Stimulated activated CD4-positive, alpha-beta T cell treated with anti-CD3 and anti-CD28 coated beads, Interleukin-4, amount 100 ng/mL, for 4 hours (primary cell): ENCODE measurements at places on chromosomes 7 and 10.

- DNase-seq = no peak
Observed at GRCh38 chr10:70722820-70723424, 50.6 kb downstream of the ADAMTS14 start.

DNA sequence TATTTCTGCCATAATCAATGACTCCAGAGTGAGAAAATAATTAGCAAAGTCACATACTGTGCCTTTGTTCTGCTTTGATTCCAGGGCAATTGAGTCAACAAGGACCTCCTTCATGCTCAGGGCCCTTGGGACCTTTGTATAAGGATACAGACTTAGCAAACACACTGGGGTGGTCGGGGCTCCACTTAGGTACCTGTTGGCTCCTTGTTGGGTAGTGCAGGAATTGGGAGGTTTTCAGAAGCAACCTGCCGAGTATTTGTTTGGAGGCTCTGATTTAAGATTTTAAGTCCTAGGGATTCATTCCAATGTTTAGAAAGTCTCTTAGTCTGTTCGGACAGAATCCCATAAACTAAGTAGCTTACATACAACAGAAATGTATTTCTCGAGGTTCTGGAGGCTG, 3.0 kb downstream of the ADCK2 start:
- no peak for DNase-seq

DNA sequence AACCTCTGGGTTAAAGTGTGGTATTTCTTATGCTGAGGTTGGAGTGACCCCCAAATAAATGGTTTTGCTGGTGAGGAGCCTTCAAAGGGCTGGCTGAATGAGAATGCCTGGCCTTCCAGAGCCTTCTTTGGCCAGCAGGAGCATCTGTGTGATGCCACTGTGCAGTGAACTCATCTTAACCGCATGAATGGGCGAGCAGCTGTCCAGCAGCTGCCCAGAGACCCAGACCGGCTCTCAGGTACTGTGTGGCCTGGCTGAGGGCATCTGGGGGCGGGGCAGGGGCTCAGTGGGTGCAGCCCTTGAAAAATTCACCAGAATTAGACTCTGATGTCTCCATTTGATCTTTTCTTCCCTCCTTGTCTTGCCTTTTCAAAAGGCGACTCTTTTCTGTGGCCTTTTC, 59.0 kb downstream of the SYPL1 start:
- no peak for DNase-seq

- DNase-seq = no peak
Observed at GRCh38 chr7:81260152-81260551, 341.3 kb upstream of the SEMA3C start.

GRCh38 chr7:127393368-127394058, 1.0 kb upstream of the ZNF800 start:
- no peak for DNase-seq

GRCh38 chr10:29925771-29926692, 133.4 kb downstream of the JCAD start:
- DNase-seq = no peak

GRCh38 chr7:100888291-100888987, 1.1 kb downstream of the UFSP1 start:
- DNase-seq = no peak

DNA sequence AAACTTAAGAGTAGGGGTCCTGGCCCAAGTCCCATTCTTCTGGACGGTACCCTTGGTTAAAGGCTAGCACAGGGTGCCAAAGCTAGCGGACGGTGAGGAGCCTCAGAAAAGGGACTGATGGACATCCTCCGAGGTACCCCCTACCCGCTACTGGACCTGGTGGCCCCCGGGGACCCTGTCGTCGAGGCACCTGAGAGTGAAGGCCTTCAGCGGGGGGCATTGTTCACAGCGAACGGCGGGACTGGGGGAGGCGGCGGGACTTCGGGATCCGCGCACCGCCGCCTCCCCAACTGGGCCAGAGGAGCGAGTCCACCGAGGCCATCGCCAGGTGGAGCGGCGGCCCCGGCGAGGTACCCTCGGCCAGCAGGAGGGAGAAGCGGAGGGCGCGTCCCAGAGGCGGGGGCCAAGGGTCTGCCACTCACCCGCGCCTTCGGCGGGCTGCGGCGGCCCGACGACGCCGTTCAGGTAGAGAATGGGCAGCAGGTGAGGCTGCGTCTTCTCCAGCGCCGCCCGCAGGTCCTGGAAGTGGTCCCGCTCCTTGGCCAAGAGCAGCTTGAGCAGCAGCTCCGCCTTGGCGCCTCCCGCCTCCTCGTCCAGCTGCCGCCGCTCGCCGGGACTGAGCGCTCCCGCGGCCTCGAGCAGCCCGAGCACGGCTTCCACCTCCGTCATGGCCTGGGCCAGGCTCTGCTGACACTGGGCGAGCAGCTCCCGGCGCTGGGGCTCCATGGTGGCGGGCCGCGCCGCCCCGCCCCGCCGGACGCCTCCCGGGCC, 575 bp downstream of the DLG5 start:
- DNase-seq = no peak

DNA sequence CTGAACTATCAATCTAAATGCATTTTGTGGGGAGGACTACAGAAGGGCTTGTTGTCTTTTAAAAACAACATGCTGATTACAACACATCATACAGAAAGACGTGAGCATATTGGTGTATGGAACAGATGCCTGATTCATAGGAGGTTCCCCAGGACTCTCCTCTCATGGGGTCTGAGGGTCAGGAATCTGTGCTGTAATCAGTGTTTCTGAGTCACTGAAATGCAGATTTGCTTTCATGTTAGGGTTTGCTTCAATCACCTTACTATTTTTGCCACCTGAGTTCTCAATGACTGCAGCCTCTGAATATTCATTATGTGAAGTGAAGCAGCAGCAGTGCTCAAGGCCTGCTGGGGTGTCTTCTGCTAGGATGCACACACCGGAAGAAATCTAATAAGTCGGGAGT, 550 bp upstream of the ANK3 start:
- no peak for DNase-seq

- DNase-seq = no peak
Observed at GRCh38 chr7:144835155-144835611, 670 bp downstream of the TPK1 start.

- DNase-seq = no peak
Observed at GRCh38 chr7:17546592-17546991, 248.1 kb downstream of the AHR start.

GRCh38 chr7:153401795-153402720, 642.5 kb downstream of the ACTR3B start:
- DNase-seq = no peak

DNA sequence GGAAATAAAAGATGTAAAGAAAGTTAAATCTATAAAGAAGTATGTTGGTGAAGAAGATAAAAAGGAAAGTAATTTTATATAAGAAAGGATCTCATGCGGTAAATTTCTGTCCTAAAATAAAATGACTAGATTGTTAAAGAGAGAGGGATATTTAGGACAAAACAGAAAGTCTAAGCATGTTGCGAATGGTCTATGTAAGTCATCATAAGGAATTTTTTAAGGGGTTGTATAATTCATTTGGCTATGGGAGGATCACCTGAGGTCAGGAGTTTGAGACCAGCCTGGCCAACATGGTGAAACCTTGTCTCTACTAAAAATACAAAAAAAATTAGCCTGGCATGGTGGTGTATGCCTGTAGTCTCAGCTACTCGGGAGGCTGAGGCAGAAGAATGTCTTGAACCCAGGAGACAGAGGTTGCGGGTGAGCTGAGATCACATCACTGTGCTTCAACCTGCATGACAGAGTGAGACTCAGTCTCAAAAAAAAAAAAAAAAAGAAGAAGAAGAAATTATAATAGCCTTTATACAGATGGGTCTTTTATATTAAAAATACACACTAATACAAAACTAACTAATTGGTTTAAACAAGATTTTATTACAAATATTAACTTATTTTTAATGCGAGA, 294.3 kb downstream of the MAGI2 start:
- DNase-seq = no peak

DNA sequence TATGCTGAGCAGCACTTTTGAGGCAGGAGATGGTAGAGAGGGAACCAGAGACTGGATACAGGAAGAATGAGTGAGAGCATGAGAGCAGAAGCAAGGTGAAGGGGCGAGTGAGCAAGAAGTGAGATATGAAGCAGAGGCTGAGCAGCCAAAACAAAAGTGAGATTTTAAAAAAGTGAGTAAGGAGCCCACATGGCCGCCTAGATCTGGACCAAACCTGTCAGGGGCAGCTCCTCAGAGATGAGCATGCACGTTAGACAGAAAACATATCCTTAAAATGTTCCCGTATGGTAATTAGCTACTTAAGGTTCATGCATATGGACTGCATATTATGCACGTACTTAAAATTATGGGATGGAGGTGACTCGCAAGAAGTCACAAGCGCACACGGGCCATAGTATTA, 22.5 kb downstream of the TMEM176A start:
- no peak for DNase-seq

- no peak for DNase-seq
Observed at GRCh38 chr10:83835945-83836745, 303.2 kb upstream of the GHITM start.

DNA sequence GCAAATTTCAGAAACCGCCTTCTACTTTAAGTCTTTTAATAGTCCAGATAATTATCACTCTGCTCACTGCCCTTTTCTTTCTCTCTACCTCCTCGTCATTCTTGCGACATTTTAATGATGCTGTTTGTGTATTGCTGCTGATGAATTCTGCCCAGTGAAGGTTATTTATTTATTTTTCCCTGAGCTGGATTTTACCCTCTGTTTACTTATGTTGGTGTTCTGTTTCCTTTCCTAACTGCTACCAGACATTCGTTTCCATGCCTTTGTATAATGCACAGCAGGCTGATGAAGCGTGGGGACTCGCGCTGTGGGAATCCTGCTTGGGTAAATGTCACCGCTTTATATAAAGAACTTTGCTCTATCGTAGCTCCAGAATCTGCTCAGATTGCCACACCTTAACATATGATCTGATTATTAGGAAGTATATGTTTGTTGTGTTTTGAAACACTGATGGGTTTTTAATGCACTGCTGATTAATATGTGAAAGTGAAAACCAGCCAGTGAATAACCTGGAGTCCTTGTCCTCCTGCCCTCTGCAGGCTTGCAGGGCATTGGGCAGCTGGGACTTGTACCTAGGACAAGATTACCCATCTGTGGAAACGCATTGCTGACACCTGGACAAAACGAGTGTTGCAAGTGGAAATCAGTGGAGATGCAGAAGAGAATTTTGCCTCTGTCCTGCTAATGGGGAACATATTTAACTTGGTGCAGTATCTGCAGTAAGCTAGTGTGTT, 291.5 kb downstream of the SDK1 start:
- DNase-seq = no peak

GRCh38 chr10:70328018-70328417, 44.2 kb upstream of the NPFFR1 start:
- no peak for DNase-seq

GRCh38 chr7:133936074-133936473, 191.1 kb upstream of the LRGUK start:
- no peak for DNase-seq

DNA sequence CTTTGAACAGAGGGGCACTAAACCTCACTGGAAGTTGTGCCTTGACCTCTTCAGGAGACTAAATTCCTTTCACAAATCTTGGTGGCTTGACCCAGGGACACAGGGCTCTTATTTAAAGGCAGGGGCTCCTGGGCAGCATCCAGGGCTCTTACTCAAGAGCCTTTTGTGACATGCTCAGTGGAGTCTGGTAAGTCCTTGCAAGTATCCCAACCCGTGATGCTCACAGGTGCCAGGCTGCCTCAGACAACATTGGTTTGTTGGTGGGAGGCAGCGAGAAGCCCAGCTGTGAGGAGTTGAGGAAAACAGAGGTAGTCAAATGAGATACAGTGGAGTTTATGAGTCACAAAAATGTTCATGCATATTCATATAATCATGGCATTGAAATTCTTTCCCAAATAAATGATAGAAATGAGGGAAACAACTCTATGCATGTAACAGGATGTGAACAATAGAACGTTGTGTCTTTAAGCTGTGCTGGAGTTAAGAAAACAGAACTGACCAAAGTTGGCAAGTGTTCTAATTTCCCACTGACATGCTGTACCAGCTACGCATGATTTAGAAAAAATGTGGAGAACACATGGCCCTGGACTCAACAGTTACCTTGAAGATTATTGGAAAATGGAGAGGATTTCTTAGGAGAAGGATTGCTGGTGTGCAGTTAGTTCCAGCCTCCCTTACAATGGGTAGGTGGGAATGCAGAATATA, 654.5 kb upstream of the COBL start:
- DNase-seq = no peak

- no peak for DNase-seq
Observed at GRCh38 chr7:150381785-150382122, 2.6 kb downstream of the ZNF775 start.

GRCh38 chr7:100829150-100829716, 1.9 kb upstream of the EPHB4 start:
- no peak for DNase-seq

DNA sequence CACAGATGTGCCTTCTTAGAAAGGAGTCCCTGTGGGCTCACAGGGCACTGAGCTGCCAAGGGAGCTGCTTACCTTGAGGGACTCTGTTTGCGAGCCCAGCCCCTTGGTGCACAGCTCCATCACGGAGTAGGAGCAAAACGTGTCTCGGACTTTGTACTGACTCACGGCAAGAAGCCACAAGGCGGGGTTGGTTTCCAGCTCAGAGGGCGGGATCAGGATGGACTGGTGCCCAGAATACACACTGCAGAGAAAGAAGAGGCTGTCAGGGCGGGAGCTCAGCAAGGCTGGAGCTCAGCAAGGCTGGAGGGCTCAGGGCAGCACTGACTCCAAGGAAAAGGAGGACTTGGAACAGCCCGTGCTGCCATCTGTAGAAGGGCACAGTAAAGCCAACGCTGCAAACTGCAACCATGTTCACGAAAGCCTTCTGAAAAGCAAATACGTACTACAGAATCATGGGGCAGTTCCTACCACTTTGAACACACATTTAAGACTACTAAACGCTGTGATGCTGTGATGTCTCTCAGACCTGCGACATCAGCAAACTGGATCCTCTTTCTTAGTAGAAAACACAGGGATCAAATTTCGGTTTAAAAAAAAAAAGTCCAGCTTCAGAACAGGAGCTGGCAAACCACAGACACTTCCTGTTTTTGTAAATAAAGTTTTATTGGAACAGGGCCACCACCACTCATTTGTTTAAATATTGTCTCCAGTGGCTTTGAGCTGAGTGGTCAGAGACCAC, 194.3 kb downstream of the ZMYND11 start:
- DNase-seq = no peak

DNA sequence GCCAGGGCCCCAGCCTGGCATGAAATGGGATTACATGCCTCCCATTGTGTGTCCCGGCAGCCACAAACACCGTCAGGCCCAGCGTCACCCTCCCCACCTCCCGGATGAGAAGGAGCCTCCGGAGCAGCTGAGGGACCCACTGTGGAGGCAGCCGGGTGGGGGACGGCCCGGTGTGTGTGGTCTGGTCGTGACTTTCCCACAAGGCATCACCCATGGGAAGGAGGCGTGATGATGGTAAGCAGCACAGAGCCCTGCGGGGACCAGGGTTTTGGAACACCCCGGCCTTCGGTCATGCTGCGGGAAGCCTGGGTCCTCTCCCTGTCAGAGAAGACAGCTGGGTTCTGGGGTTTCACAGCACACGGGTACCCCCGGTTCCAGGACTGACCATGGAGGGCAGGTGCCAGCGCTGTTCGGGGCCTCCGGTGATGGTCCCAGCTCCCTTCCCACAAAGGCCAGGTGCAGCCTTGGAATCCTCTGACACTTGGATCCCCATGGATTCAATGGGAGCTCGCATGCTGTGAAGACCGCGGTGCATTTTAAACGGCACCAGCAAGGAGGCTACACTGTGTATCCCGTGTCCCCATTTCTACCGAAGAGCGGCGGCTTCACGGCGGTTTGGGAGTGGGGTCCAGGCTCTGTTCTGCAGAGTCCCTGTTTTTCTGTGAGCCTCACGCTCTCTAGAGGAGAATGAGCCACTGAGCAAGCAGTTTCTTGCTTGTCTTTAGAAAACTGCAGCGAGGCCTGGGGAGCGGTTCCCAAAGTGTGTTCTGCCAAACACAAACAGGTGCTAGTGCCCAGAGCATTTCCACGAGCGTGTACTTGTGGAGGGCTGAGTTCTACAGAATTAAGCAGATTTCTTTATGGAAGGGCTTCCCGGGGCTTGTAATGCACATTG, 336.0 kb downstream of the ADARB2 start:
- DNase-seq = no peak
